Thoracic aorta (tissue), 2 donors: ENCODE measurements at places on chromosomes 16 and 17. TPM values are rescaled to one million over a fixed set of nuclear protein-coding genes. Genes with fewer than 3 reads are reported as not detected.

OR3A2 gene
- 0.49 TPM for total RNA-seq

KCTD19 gene
- total RNA-seq: not detected

LITAFD gene
- not detected for total RNA-seq

TVP23A gene
- total RNA-seq: 1.5 TPM

- no peak for DNase-seq
Observed at GRCh38 chr16:81645925-81646324, 133.2 kb upstream of the PLCG2 start.

- DNase-seq: no peak
Observed at GRCh38 chr16:12519986-12520385, 283.7 kb downstream of the CPPED1 start.
